Fibroblast of the conjunctiva (primary cell): ENCODE measurements at places on chromosomes 5 and 9.

DNA sequence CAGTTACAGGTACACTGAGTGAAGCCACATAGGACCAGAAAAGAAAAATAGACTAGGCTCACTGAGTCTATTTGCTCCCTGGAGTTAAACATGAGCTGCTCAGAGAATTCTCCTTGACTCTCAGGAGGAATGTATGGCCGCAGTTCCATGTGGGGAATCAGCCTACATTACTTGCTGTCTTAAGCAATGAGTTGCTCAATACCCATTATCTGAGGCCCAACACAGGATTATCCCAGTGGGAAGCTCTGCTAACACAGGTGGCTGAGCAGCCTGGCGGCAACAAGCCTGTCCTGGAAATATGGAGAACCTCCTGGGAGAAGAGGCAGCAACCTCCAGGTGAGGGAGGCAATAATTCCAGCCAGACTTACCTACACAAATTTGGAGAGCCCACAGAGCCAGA lies 177.5 kb upstream of the NREP start:
- no peak for DNase-seq

DNA sequence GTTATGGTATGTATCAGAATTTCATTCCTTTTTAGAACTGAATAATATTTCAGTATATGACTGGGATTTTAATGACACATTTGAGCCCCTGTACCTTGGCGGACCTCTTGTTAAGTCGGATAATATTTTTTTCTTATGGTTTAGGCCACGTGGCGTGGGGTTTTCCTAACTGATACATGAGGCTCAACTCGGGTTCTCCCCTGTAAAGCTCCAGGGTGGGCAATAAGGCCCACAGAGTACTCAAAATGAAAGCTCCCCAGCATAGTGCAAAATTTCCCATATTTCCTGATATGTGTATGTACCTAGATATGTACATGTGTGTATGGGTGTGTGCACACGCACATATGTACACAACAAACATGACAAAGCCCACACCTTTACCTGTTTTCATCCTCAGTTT lies 24.5 kb downstream of the TICAM2 start:
- DNase-seq = no peak

GRCh38 chr5:67827541-67827940 lies 388.0 kb upstream of the PIK3R1 start:
- DNase-seq = no peak

- DNase-seq = peak; percentile 5
Observed at GRCh38 chr5:145246961-145247744, 588.0 kb downstream of the PRELID2 start.

GRCh38 chr5:176733406-176734262 lies 76.7 kb upstream of the UNC5A start:
- no peak for DNase-seq

DNA sequence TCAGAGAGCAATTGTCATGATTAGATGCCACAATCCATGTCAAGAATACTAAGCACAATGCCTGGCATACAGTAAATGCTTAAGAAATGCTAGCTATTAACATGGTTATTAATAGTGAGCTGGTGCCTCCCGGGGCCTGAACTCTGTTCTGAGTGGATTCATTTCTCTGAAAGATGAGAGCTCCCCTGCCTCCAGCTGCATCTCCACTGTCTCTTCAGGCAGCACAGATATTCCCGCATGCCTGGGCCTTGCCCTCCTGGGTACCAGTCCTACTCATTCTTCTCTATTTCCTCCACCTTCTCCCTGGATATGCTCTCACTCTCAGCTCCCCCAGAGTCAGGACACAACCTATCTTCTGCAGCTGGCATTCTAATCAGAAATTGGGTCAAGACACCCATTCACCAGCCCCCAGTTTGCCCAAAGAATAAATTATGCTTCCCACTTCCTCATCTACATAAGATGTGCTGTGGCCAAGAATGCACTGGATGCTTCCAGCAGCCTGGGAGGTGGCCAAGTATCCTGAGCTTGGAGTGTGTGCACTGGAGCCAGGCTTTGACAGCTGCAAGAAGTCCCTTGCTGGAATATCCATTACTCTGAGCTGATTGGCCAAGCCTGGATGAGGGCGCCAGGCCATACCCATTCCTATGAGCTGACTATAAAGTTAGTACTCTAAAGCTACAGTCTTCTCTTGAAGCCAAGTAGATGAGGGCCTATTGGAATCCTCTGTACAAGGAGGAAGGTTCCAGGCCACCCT lies 669.0 kb downstream of the ACTL7B start:
- peak; percentile 74 for DNase-seq
